ENCODE measurements at places on chromosomes 3 and 15.

DNA sequence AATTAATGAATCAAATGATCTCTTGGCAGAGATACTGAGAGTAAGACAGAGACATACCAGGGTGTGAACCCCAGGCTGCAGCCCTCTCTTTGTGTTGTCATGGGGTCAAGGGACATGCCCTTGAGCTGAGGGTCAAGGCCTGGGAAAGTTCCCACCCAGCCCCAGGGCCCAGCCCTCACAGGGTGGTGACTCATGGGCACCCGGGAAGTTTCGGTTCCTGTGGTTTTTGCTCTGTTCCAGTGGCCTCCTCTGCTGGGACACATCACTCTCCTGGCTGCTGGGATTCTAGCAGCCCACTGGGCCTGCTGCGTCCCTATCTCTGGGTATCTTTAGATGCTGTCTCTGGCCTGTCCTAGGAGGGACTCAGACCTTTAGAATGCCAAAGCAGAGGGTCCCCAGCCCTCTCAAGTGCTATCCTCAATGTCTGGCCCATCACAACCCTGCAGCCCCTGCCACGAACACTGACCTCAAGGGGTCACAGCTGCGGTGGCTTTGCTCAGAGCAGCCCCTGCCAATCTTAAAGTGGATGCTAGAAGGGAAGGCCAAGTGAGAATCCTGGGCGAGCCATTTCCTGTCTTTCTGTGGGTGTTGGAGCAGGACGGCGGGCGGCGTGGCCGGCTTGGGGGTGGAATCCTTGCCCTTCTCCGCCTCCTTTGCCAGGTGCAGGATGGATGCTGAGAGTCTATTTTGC lies 148.4 kb upstream of the TLE3 start:
- DNase-seq: peak; percentile 91

DNA sequence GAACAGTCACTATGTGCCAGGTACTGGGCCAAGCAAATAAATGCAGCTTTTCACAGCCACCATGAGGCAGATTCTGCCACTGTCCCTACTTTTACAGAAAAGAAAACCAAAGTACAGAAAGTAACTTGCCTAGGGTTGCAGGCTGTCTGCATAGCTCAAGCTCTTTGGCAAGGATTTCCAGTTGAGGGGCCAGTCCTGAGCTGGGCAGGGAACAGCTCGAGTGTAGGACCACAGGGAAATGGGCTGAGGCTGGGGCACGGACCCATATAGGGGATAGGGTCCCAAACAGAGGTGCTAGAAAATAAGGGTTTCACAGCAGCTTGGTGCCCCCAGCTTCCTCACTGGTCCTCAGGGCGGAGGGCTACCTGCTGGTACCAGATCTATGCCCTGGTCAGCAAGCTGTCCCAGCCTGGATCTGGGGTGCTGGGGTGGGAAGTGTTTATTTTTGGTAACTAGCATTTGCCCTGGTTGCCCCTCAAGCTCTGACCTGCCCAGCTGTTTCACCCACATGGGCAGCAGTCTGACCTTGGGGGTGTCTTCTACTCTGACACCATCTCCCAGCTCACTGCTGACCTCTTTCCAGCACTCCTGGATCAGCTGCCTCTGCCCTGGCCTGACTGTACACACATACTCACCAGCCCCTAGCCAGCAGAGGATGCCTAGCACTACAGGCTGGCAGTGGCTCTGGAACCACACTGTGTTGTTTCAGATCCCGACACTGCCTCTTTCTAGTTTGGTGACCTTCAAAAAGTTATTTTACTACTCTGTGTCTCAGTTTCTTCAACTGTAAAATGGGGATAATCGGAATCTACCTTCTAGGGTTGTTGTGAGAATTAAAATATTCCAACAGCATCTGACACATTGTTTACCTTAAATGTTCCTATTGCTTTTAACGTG lies 16.2 kb downstream of the MRAS start:
- DNase-seq: no peak

DNA sequence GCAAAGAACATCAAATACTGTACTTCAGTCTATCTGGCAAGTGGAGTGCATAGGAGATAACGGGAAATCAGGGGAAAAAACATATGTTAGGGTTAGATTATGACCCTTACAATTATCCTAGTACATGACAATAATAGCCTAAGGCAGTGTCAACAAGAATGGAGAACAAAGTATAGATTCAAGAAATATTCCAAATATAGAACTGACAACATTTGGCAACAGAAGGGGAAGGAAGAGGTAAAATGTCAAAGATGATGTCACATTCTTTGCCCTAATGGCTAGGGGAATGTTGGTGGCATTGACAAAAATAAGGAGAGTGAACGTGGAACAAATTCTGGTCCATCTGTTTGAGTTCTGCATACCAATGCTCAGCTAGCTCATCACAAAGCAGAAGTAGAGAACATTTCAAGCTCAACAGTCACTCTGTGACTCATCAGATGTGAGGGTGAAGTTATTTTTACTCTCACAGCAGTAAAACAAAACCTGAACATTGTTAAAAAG lies 15.5 kb upstream of the ATP8B4 start:
- peak; percentile 91 for DNase-seq

DNA sequence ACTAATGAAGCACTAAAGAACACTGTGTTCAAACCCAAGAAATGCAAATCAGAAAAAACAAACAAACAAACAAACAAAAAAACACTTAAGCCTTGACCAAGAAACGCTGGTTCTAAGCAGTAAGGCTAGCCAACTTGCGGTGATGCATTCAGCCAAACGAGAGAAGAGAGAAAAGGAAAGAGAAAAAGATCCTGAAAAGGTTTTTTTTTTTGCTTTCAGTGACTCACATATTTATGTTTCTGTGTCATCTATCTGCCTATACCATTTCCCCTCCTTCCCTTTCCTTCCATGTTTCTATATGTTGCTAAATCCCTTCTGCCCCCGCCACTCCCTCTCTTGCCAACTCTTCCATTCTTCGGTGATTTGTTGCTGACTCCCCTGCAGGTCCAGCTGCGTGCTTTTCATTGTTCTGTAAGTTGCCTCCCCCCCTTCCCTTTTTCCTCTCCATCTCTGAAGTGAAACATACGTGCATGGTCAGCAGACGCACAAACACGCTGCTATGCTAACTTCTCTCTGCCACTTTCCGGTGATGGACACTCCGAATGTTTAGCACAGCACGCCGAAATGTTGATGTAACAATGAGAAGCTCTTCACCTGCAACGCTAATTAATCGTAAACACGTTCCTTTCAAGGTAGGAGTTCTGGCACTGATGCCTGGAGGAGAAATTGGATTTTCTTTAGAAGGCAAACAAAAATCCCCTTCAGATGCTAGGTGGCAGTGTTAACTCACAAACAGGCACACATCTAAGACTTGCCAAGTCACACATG lies 154.4 kb downstream of the TUSC7 start:
- DNase-seq: peak; percentile 6

DNA sequence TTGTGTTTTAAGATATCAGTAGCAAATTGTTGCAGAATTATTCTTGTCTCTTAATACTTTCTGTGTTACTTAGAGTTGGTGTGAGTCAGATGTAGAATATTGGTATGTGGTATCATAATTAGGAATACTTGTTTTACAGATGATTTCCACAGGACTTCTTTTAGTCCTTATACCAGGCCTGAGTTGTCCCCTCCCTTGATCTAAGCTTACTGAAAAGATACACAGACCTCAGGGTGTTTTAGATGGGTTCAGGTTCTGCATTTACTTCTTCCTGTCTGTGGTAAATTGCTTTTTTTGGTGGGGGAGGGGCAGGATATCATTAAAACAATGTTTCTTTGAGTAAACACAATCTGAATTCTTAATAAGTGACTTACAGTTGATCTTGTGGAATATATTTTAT lies 14.2 kb downstream of the DZIP3 start:
- DNase-seq: no peak

DNA sequence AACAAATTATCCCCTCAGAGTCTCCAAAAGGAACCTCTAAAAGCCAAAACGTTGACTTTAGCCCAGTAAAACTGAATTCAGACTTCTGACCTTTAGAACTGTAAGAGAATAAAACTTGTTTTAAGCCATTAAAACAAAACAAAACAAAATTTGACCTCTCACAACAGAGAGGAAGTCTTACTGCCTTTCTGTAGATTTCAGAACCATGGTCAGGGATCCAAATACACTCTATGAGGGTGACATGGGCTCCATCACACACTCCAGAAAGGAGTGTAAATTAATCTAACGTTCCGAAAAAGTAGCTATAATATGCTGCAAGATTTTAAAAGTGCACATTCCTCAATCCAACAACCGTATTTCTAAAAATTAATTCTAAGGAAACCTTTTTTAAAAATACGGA lies 19.2 kb upstream of the RPL14 start:
- no peak for DNase-seq

Data from inflammatory macrophage (primary cell).